T-helper 1 cell treated with Interleukin-12 subunit alpha and Interleukin-12 subunit beta and Interleukin-4 antibody, amounts not matched to agents 30 ng/mL and 1 ng/mL, for 36 hours (primary cell): ENCODE measurements at places on chromosomes 6 and 20. TPM values are rescaled to one million over a fixed set of nuclear protein-coding genes. Genes with fewer than 3 reads are reported as not detected.

Gene SLC35D3
- total RNA-seq, result not detected in 2 replicates

Gene YWHAB
- total RNA-seq, result 273 and 278 TPM in 2 replicates

Gene CLDN20
- not detected in 2 replicates for total RNA-seq

Gene OPN5
- total RNA-seq, result not detected in 2 replicates

Gene F13A1
- total RNA-seq, result not detected in 2 replicates

Gene OR12D3
- not detected in 2 replicates for total RNA-seq

Gene PACSIN1
- total RNA-seq, result 0.78 and 1.3 TPM in 2 replicates

Gene DST
- 13.0 TPM in 2 replicates for total RNA-seq

Gene SUMO4
- total RNA-seq, result 17.3 and 18.7 TPM in 2 replicates

Gene ARFRP1
- 67.0 and 74.5 TPM in 2 replicates for total RNA-seq

Gene SCGN
- not detected in 2 replicates for total RNA-seq

Gene DEFB132
- not detected in 2 replicates for total RNA-seq

Gene INSM1
- total RNA-seq, result 0.29 and 0.47 TPM in 2 replicates

Gene DPPA5
- not detected in 2 replicates for total RNA-seq

Gene MRPS18B
- total RNA-seq, result 37.9 and 39.0 TPM in 2 replicates

Gene SLC17A9
- total RNA-seq, result 2.5 and 3.2 TPM in 2 replicates

Gene SIRPG
- total RNA-seq, result 70.5 and 70.7 TPM in 2 replicates

Gene PLCB4
- not detected in 2 replicates for total RNA-seq

Gene CRISP3
- not detected in 2 replicates for total RNA-seq

Gene CCM2L
- total RNA-seq, result not detected in 2 replicates

Gene RAET1L
- total RNA-seq, result not detected in 2 replicates

Gene BEND6
- total RNA-seq, result not detected in 2 replicates

Gene ZNF831
- 6.4 TPM in 2 replicates for total RNA-seq

Gene CD83
- total RNA-seq, result 19.1 and 19.9 TPM in 2 replicates
